ENCODE measurements at places on chromosomes 11 and 22. TPM values are rescaled to one million over a fixed set of nuclear protein-coding genes. Genes with fewer than 3 reads are reported as not detected.

Gene PACSIN3
- total RNA-seq = 25.5 TPM

Gene RIMBP3B
- total RNA-seq = 0.30 TPM

Gene GRK3
- 3.4 TPM for total RNA-seq

Gene HEPN1
- not detected for total RNA-seq

Gene TMEM132A
- total RNA-seq = 92.5 TPM

Gene CASTOR1
- total RNA-seq = 5.6 TPM

Gene TRAF6
- total RNA-seq = 8.0 TPM

Measured in A549 treated with Hydrocortisone at 1 μM for 4 hours (cell line).